A172 (cell line): ENCODE measurements at places on chromosomes 4 and X. TPM values are rescaled to one million over a fixed set of nuclear protein-coding genes. Genes with fewer than 3 reads are reported as not detected.

- DNase-seq: no peak
Observed at GRCh38 chr4:25069014-25069413, 38.3 kb upstream of the LGI2 start.

CEP135 gene
- total RNA-seq: 11.7 and 17.9 TPM in 2 replicates

SPANXN4 gene
- not detected in 2 replicates for total RNA-seq

WDR17 gene
- total RNA-seq: 2.5 and 3.3 TPM in 2 replicates
